Smooth muscle cell of the coronary artery (primary cell): ENCODE measurements at places on chromosomes 11 and 22. TPM values are rescaled to one million over a fixed set of nuclear protein-coding genes. Genes with fewer than 3 reads are reported as not detected.

Gene CRYBA4
- not detected in 2 replicates for total RNA-seq

Gene DYNC2H1
- total RNA-seq: 14.4 and 48.3 TPM in 2 replicates

Gene OTOG
- total RNA-seq: not detected in 2 replicates

Gene OR51E1
- not detected in 2 replicates for total RNA-seq

Gene OR56A4
- total RNA-seq: not detected in 2 replicates

Gene UBE2L3
- total RNA-seq: 10.4 and 25.7 TPM in 2 replicates

Gene CSF2RB
- total RNA-seq: 0.47 and 1.1 TPM in 2 replicates

Gene NEAT1
- 109 and 295 TPM in 2 replicates for total RNA-seq

Gene OR52I2
- total RNA-seq: not detected in 2 replicates

Gene NAALAD2
- total RNA-seq: 0.08 and 0.35 TPM in 2 replicates

Gene FXYD2
- total RNA-seq: not detected in 2 replicates

Gene MTMR3
- 17.7 and 18.8 TPM in 2 replicates for total RNA-seq

Gene TRPM5
- total RNA-seq: not detected in 2 replicates

Gene TMPRSS13
- not detected in 2 replicates for total RNA-seq

Gene TOM1
- total RNA-seq: 30.1 and 41.2 TPM in 2 replicates

Gene RASL10A
- total RNA-seq: under 0.01 TPM in 1 of 2 replicates, not detected in the other

Gene GGT5
- total RNA-seq: 1.6 and 5.1 TPM in 2 replicates

Gene OAF
- 9.7 and 20.1 TPM in 2 replicates for total RNA-seq

Gene MMP11
- 11.0 and 18.5 TPM in 2 replicates for total RNA-seq

Gene POU2AF2
- total RNA-seq: not detected in 2 replicates

Gene SLC1A2
- total RNA-seq: 0.15 and 71.1 TPM in 2 replicates

Gene BATF2
- 0.15 TPM in 1 of 2 replicates, not detected in the other for total RNA-seq

Gene CTSF
- total RNA-seq: 11.3 and 50.3 TPM in 2 replicates

Gene DBX1
- not detected in 2 replicates for total RNA-seq

Gene SCUBE1
- not detected in 2 replicates for total RNA-seq

Gene C11orf97
- total RNA-seq: not detected in 2 replicates

Gene UPK3A
- total RNA-seq: not detected in 2 replicates

Gene FGF3
- not detected in 2 replicates for total RNA-seq

Gene USP2
- total RNA-seq: under 0.01 TPM in 2 replicates

Gene PHF21B
- not detected in 2 replicates for total RNA-seq
